ENCODE measurements at places on chromosomes 3 and 15. TPM values are rescaled to one million over a fixed set of nuclear protein-coding genes. Genes with fewer than 3 reads are reported as not detected.

Gene PDCD6IP
- 78.0 TPM for polyA plus RNA-seq

Gene TF
- not detected for polyA plus RNA-seq

Gene ADAMTSL3
- not detected for polyA plus RNA-seq

- no peaks in the 10 kb centered on the region for H3K27me3 ChIP-seq
- no peak overlapping the region for H3K4me3 ChIP-seq
- no peak for DNase-seq
- no peak overlapping the region for H3K27ac ChIP-seq
Measured at GRCh38 chr3:195394700-195395099, 48.1 kb downstream of the ACAP2 start.

DNA sequence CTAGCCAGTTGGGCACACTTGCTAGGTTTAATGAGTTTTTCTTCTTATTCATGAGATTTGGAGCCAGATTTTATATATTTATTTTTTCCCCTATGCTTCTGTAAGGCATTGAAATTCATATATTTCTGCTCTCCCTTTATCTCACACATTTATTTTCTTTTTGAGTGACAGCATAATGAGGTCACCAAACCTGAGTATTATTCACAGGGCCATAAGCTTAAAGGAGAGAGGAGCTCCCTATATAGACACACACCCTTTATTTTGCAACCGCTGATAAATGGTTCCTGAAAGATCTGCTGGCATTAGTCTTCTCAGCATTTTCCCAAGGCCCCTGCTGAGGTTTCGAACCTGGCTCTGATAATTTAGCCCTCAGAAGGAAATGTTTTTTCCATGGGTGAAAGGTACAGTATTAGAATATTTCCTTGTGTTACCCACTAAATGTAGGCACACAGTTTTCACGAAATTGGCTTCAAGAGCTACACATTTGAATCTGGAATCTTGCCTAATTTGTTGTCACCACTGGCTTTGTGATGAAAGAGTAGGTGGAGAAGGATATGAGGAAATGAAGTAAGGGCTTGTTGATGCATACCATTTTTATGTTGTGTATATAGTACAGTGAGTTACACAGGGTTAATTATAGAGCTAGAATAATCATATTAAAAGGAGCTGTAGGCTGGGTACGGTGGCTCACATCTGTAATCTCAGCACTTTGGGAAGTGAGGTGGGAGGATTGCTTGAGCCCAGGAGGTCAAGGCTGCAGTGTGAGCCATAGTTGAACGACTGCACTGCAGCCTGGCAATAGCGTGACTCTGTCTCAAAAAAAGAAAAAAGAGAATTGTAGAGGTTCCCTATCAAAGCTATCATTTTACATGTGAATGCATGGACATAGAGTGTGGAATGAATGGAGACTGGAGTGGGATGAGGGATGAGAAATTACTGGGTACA lies 6.5 kb downstream of the KLHL18 start:
- peaks cover 12% of the 10 kb centered on the region for H3K4me1 ChIP-seq
- no peak overlapping the region for H3K27ac ChIP-seq
- H3K4me3 ChIP-seq, result no peak overlapping the region
- no peaks in the 10 kb centered on the region for H3K27me3 ChIP-seq
- DNase-seq, result no peak
